ENCODE measurements at places on chromosomes 3 and 15. TPM values are rescaled to one million over a fixed set of nuclear protein-coding genes. Genes with fewer than 3 reads are reported as not detected.
A peak's percentile ranks its signal among the peaks of the same experiment; 100 is the strongest.

GRCh38 chr3:133016838-133017309 lies 21.3 kb upstream of the TMEM108 start:
- DNase-seq: no peak

DNA sequence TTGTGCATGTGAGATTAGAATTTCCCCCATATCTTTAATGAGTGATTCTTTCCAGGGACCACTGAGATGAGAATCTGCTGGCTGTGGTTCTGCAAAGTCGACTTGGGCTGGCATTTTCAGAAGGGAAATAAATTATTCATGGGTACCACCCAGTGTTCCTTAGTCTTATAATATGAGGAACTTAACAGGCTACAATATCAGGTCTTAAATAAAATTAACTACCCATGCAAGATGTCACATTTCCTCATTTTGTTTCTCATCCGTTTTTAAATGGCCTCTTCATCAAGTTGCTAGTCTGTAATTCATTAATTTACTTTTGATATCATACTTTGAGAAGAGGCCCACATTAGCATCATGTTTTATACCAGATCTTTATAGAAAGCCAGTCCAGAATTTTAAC lies 58.3 kb upstream of the SKOR1 start:
- DNase-seq: no peak

- DNase-seq: no peak
These were observed 24.1 kb upstream of the MRPL3 start for GRCh38 chr3:131526801-131527347.

DNA sequence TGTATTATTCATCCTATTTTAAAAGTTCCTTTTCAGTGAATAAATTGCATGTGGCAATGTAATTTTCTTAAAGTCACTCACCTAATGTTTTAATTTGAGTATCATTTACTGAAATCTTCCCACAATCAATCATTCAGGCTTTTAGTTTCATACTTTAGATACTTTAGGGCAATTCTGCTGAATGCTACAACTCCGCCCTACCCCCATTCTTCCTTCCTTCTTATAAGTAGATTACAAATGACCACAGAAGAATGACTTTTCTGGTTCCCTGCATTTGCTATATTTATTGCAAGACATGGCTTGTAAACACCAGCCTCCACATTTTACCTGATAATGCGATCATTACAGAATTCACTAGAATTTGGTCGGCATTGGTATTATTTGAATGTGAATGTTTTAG lies 1061.9 kb downstream of the FHIT start:
- no peak for DNase-seq

DNA sequence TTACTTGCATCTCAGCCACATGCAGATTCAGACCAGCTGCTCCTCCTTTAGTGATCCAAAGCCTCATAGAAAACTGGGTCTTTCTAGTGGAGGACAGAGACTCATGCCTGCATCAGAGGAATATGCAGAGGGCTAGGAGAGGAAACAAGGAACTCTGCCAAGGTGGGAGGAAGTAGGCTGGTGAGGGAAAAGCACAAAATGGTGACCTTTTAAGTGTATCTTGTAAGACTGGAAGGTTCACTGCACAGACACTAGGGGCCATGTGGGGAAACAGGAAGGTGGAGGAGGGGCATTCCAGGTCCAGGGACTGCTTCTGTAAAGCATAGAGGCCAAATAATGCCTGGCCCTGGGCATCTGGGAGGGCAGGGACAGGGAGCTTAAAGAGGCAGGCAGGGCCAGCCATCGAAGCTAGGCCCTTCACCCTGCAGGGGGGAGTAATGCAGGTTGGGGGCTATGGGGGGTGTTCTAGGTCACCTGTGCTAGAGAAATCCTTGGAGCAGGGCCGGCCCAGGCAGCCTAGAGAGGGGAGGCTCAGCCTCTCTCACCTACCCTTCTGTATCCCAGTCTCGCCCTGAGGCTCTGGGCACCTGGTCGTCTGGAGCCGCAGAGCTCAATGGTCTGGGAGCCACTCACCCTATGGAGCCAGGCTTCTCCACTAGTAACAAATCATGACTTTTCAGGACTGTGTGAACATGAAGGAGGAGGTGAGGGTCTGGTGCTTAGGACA lies 117.7 kb downstream of the DNAJB8 start:
- peak; percentile 51 for DNase-seq

The C3orf52 gene
- total RNA-seq: not detected

GRCh38 chr15:43210172-43210745 lies 10.6 kb downstream of the EPB42 start:
- DNase-seq: no peak

GRCh38 chr3:190339130-190339529 lies 16.9 kb upstream of the CLDN1 start:
- DNase-seq: no peak

The LRRN1 gene
- not detected for total RNA-seq

The ANKRD34C gene
- not detected for total RNA-seq

The CLRN1 gene
- not detected for total RNA-seq

- no peak for DNase-seq
These were observed 66.9 kb downstream of the SERP1 start for GRCh38 chr3:150479370-150479769.

GRCh38 chr15:31302778-31303725 lies 23.6 kb upstream of the KLF13 start:
- DNase-seq: no peak

The DNAH12 gene
- not detected for total RNA-seq

DNA sequence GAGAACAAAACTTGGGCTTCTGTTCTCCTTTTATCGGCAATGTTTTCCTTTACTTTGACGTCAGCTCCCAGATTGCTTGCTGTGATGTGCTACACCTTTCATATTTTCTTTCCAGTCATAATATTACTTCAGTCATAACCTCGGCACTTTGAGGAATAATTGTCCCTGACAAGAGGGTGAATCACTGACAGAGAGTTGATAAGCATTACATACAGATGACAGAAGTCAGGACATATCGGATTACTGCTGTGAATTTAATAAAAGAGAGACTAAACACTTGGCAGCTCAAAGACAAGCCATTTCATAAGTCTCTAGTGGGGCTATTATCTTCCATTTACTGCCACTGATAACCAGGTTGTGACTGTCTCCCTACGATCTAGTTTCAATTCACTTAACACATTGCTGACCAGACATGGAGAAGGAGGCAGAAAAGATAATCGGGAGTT lies 362.1 kb upstream of the ARRDC4 start:
- no peak for DNase-seq

- DNase-seq: no peak
These were observed 230.0 kb upstream of the MCTP2 start for GRCh38 chr15:94001255-94001801.

DNA sequence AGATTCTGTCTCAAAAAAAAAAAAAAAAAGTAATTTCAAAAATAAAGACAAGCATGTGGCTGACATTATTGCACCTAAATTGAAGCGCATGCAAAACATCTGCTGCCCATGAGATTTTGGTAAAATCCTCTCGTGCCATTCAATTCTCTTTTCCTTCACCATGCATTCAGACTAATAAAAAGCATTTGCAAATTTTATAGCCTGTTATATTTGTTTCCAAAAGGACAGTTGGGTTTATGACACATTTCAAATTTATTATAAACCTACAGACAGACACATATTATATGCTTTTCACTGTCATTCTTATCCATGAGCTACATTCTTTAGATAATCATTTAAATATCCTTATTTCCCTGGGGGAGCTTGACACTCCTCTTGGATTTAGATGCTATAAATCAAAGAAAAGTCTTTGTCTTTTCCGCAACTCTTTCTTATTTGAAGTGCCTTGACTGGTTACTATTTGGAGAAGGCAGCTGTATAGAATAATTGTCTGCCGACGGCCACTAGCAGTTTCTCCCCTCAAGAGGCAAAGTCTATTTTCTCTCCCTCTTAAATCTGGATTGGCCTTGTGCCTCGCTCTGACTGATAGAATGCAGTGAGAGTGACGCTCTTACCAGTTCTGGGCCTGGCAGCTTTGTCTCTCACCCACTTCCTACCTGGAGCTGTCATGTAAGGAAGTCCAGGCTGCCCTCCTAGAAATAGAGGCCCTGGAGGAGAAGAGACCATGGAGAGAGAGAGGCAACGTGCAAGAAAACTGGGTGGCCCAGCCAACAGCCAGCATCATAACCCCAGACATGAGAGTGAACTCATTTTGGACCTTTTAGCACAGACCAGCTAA lies 6.8 kb upstream of the LRIG1 start:
- DNase-seq: no peak

GRCh38 chr15:81572190-81572589 lies 198.2 kb upstream of the TMC3 start:
- no peak for DNase-seq

- DNase-seq: no peak
These were observed 970 bp downstream of the DPPA4 start for GRCh38 chr3:109336291-109336861.

Measured in G401 (cell line).